ENCODE measurements at places on chromosomes 3 and 15.

GRCh38 chr3:186466391-186466974, 77.7 kb downstream of the CRYGS start:
- DNase-seq, result no peak

GRCh38 chr15:41241221-41241964, 10.3 kb downstream of the CHP1 start:
- DNase-seq, result no peak

DNA sequence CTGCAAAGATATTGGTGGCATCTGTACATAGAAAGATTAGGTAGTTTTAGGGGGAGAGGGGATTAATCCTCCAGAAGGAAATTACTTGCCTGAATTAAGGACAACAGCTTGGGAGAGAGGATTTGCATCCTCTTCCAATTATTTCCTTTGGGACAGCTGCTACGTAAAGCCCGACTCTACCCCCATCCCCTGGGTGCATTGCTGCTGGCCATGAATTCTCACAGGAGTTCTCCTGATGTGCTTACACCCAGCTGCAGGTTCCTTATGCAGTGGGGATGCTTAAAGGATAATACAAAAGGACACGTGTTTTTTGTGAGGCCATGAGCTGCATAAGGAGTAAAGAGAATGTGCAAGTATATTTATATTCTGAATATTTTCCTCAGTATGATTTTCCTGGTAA, 132.3 kb downstream of the VPS8 start:
- no peak for DNase-seq

- DNase-seq, result no peak
These were observed 24.3 kb downstream of the CD200R1L start for GRCh38 chr3:112822064-112823055.

GRCh38 chr3:73765878-73766545, 141.3 kb upstream of the PDZRN3 start:
- no peak for DNase-seq

DNA sequence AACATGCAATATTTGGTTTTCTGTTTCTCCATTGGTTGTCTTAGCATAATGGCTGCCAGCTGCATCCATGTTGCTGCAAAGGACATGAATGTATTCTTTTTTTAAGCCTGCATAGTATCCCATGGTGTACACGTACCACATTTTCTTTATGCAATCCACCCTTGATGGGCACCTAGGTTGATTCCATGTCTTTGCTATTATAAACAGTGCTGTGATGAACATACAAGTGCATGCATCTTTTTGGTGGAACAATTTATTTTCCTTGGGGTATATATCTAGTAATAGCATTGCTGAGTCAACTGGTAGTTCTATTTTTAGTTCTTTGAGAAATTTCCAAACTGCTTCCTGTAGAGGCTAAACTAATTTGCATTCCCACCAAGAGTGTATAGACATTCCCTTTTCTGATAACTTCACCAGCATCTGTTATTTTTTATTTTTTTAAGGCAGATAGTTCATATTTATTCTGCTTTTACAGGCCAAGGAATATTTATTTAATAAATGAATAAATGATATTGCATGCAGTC, 62.4 kb upstream of the NPHP3 start:
- DNase-seq, result no peak

- DNase-seq, result no peak
These were observed 1225.1 kb downstream of the OTOL1 start for GRCh38 chr3:162721736-162722135.

GRCh38 chr3:17122758-17123157, 238.0 kb downstream of the PLCL2 start:
- DNase-seq, result no peak

DNA sequence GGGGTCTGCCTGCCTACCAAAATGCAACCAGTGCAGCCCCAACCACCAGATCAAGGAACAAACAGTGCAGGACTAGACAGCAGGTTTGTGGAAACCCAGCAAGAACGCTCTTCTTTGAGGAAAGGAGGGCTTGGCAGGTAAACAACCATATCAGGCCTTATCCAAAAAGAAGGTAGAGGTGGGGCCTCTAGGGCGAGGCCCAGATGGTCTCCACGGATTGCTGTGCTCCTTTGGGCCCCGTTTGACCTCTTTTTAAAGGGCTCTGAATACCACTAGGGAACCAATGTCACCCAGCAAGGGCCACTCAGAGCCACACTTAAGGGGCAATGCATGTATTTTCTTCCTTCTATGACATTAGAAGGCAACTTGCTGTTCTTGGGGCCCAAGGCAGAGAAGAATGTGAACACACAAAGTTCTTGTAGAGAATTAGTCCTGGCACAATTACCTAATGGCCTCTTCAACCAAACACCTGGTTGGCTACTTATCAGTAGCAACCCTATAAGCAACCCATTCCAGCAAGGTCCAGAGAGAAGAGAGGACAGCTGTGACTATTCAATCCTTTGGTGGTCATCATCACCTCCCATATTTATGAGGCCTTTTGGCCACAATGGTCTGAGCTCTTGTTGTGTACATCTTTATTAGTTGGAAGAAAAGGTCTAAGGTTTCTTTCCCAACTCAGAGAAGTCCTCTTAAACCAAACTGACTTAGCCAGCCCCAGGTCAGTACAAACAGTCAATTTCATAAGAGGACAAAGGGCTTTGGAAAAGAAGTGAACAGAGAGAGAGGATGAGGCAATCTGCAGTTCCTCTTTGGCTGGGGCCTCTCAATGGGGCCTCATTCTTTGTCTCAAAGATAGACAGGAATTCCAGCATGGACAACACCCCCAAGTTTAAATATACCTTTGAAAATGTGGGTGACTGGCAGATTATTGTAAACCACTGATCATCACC, 36.0 kb downstream of the FOXP1 start:
- no peak for DNase-seq

- no peak for DNase-seq
These were observed 31.7 kb upstream of the CEMIP start for GRCh38 chr15:80747317-80748053.

GRCh38 chr15:28116521-28117431, 17.7 kb upstream of the OCA2 start:
- DNase-seq, result no peak

- DNase-seq, result no peak
These were observed 126.4 kb downstream of the FEZF2 start for GRCh38 chr3:62246985-62247384.

DNA sequence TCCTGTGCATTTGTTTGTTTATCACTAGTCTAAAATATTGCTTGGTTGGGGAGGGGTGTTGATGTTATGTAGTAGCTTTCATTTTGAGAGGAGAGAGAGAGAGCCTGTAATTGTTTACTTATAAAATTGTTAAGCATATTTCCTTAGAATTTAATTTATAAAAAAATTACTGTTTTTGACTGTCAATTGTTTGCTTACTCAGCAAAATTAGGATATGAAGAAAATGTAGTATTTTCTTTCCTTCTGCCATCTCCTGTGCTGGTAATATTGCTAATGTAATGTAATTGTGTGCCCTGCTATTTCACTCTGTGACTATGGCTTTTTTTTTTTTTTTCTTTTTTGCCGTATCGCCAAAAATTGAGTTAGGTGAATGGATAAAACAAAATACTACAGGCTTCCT, 3.5 kb downstream of the U2SURP start:
- DNase-seq, result no peak

DNA sequence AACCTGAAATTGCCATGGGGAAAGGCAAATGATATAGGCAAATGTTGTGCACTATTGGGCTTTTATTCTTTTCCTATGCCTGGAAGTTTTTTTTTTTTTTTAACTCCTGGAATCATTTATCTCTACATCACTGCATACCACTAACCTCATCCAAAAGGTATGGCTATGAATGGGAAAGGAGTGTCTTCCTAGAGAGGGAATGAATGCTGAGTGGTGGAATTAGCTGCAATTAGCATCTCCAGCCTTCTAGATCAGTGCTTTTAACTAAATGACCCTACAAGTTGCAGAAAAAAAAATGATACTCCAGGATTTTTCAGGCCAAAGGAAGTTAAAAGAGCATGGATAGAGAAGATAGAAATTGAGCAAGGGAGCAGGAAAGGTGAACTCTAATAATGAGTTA, 429.8 kb upstream of the PDZRN3 start:
- no peak for DNase-seq

- no peak for DNase-seq
These were observed 113.1 kb downstream of the ZNF621 start for GRCh38 chr3:40637906-40638305.

- no peak for DNase-seq
These were observed 22.3 kb downstream of the EHD4 start for GRCh38 chr15:41950127-41950483.

- no peak for DNase-seq
These were observed 24.5 kb upstream of the PLA2G4D start for GRCh38 chr15:42118650-42119445.

GRCh38 chr3:37229740-37230139, 55.4 kb upstream of the LRRFIP2 start:
- no peak for DNase-seq

GRCh38 chr3:69309814-69310213, 76.1 kb downstream of the FRMD4B start:
- DNase-seq, result no peak

- no peak for DNase-seq
These were observed 50.9 kb upstream of the OSTN start for GRCh38 chr3:191148131-191148530.

DNA sequence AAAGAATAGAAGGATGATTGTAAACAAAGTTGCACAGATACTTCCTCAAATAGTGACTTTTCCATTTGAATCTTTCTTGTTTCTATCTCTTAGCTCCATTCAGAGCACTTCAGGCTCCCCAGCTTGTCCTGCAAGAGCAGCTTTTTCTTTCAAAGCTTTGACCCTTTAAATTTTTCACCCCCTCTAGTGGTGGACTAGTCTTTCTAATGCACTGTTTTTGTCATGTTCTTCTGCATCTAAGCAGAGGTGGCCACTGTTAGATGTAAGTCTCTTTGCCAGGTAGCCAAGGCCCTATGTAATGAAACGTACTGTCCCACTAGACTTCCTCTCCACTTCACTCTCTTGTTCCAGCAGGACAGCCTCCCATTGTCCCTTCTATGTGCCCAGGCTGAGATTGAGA, 74.0 kb upstream of the MANF start:
- no peak for DNase-seq

GRCh38 chr15:95875121-95875643, 455.3 kb upstream of the NR2F2 start:
- DNase-seq, result no peak

- no peak for DNase-seq
These were observed 60.8 kb upstream of the GOLIM4 start for GRCh38 chr3:168156479-168156878.

DNA sequence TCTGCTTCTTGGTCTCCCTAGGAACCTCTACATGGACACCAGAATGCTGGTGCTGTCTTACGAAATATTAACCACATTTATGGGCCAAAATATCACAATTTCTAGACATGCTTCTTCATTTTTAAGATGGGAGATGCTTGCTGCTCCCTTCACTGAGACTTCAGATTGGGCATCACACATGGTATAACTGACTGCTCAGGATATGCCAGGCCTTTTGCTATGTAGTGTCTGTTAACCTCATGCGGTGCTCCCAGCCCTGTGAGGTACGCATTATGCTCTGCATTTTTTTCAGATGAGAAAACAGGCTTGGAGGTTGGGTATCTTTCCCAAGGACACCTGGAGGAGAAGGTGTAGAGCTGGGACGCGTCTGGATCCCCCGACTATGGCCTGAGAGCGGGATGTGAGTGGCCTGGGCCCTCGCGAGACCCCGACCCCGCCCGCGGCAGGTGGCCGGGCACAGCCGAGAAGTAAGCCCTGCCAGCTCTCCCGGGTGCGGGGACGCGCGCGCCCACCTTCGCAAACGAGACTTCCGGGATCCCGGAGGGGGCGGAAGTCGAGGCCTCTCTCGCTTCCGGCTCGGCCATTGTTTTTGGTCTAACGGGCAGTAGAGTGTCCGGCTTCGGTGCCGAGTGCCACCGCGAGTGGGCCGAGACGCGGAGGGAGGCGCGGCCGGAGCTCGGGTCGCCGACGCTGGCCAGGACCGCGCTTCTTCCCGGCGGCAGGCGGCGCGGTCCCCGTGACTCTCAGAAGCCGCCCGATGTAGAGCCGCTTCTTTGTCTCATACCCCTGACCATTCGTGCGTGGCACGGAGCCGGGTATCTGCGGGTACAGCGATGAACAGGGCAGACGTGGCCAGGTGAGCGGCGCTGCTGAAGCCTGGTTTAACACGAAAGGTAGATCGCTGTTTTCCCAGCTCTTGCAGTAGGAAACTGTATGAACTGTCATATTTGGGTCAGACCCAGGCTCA, at the start of gene ZKSCAN7:
ZKSCAN7 (plus strand) TSS at position 568 of the 967 bp plus-strand sequence. CDS start 1,855 bp downstream, outside the sequence.
- DNase-seq, result no peak

DNA sequence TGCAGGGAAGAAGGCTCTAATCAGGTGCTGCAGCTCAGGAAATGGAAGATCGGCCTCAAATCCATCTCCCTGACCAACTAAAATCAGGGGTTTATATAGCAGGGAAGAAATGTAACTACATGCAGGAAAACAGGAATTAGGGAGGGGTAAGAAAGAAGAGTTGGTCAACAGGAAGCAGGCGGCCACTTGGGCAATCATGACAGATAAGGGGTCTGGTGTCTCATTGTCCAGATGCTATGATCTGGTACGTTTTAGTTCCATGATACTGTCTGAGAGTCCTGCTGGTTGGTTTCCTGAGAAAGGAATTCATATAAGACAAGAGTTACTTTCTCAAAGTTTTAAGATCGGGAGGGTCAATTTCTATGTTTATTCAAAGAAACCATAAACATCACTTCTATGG, 24.2 kb downstream of the KATNBL1 start:
- no peak for DNase-seq

GRCh38 chr3:129425213-129425612, 3.2 kb downstream of the EFCAB12 start:
- no peak for DNase-seq

DNA sequence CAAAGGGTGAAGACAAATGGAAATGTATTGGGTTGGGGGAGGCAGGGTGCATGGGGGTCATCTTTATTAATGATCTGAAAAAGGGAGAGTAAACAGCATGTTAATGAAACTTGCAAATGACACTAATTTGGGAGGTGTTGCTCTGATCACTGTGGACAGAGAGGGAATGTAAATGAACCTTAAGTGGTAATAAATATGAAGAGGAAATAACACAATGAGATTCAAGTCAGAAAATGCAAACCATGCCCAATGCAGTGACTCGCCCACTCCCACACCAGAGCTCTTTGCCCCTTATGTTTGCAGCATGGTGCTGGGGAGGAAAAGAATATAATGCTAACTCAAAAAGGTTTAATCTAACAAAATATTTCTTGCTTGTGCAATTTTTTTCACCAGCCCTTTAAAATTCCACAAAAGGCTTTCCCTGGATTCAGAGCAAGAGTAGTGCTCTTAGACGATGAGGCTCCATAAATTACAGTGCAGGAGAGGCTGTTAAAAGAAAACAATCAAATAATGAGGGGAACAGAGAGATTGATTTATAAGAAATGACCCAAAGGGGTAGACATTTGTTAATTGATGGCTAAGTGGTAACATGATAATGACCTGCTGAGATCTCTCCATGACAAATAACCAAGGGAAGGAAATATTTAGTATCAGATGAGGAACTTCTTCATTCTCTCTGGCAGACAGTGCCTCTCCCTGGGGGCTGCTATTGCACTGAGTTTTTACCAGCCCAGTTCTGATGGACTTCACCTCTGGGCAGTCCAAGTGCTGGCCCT, 210.0 kb upstream of the PPP2R3A start:
- no peak for DNase-seq

- no peak for DNase-seq
These were observed 108.6 kb downstream of the TMEM266 start for GRCh38 chr15:76168237-76168984.

GRCh38 chr3:76039431-76039830, 254.1 kb upstream of the ZNF717 start:
- no peak for DNase-seq

All from stimulated activated CD4-positive, alpha-beta T cell treated with anti-CD3 and anti-CD28 coated beads, Interleukin-1b, Interleukin-23, amount 100 ng/mL, for 1 hour (primary cell).